ENCODE measurements at places on chromosomes 11 and 22.

DNA sequence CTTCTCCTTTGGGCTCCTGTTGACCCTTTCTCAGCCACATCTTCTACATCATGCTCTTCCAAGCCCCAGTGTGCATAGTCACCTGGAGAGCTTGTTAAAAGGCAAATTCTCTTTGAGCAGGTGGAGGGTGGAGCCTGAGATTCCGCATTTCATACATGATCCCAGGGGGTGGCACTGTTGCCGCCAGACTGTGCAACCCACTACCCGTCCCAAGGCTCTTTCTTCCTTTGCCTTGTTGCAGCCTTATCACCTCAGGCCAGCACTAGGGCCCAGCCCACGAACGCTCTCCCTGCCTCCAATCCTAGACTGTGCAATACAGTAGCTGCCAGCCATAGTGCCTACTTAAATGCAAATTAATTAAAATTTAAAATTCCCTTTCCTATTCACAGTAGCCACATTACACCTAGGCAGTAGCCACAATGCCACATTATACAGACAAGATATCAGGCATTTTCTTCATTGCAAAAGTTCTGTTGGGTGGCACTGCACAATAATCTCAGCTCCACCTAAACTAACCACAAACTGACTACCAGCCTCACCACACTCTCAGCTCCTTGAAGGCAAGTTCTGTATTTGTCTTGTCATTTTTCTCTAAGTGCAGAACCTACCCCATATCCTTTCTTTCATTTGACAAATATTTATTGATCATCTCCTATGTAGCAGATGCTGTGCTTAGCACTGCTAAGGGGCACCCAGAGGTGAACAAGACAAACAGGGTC, 4.6 kb upstream of the KCNJ5 start:
- no peak for DNase-seq

- DNase-seq, result no peak
Measured at GRCh38 chr22:49977578-49977977, 17.0 kb downstream of the PIM3 start.

DNA sequence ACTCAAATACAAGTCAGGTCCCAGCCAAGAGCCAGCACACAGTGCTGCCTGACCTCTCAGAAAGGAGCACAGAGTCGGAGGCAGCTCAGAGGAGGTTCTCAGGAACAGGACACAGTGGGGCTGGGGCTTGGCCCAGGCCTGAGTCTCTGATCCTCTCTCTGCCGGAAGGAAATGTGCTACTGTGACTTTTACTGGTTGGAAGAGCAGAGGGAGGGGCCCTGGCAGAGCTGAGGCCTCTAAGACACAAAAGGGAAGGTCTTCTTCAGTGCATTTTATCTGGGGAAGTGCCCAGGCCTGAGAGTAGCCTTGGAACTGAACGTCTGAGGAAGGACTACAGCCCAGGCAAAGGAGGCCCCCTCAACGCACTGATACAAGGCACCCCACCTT, 16.2 kb upstream of the CASTOR1 start:
- DNase-seq, result peak; percentile 80

GRCh38 chr11:111526501-111526900, 11.9 kb downstream of the HOATZ start:
- peak; percentile 12 for DNase-seq

GRCh38 chr22:24433828-24434470, 6.5 kb downstream of the ADORA2A start:
- peak; percentile 78 for DNase-seq

All from suppressor macrophage (primary cell).